ENCODE measurements at places on chromosomes 1 and 21.

DNA sequence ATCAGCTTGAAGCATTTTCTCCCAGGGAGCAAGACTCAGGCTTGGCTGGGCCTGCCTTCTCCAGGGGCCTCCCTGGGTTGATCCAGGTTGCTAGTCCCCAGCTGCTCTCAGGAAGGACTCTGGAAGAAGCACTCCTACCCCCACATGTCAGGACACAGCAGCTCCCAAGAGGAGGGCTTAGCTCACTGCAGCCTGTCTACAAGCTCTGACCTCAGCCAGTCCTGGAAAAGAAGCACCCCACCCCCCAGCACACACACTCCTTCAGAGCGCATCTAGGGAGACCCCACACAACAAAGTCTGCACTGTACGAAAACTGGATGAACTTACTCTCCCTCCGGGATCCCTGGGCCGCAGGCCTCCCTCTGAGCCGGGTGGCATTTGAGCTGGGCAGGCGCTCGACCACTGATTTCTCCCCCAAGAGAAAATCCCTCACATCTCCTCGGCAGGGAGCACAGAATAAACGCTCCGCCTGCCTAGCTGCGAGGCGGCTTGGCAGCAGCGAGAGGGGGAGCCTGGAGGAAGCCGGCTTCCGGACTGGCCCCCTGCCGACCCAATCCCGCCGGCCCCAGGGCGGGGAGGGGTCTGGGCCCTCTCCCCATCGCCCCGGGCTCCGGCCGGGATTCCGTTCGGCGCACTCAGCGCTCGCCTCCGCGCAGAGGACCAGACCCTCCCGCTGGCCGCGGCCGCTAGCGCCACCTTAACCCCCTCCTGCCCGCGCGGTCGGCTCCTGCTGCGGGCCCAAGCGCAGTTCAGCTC lies at the start of gene KCNA2:
KCNA2 (minus strand) TSS at position 458 of the 756 bp plus-strand sequence. CDS start 1,576 bp downstream, outside the sequence.
- DNase-seq = no peak

DNA sequence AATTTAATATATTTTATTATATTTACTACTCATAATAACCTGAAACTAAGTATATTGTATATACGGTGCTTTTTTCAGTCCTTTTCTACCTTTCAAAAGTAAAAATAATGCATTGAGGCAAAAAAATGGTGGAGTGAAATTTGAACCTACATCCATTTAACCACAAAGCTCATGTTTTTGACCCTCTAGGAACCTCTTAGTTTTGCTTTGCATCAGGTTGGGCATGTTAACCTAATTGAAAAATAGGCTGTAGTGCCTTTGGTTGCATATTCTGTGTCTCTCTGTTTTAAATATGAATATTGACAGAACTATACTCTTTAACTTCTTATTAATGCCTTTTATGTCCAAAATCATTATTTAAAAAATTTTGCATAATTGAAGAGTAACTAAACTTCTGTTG lies 3.8 kb downstream of the SGIP1 start:
- DNase-seq = no peak

DNA sequence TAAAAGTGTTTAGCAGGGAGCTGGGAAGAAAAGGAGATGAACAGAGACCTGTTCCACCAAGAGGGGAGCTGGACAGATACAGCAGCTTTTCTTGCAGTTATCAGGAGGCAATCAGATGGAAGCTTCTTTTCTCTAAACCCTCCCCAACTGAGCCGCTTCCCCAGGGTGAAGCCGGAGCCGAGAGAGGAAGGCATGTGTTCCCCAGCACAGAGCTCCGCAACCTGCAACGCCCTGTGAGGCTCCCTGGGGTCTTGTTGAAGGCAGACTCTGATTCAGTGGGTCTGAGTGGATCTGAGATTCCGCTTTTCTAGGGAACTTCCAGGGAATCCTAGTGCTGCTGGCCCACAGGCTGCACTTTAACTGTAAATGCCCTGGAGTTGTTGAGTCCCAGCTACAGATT lies 139.1 kb upstream of the COA6 start:
- DNase-seq = no peak

DNA sequence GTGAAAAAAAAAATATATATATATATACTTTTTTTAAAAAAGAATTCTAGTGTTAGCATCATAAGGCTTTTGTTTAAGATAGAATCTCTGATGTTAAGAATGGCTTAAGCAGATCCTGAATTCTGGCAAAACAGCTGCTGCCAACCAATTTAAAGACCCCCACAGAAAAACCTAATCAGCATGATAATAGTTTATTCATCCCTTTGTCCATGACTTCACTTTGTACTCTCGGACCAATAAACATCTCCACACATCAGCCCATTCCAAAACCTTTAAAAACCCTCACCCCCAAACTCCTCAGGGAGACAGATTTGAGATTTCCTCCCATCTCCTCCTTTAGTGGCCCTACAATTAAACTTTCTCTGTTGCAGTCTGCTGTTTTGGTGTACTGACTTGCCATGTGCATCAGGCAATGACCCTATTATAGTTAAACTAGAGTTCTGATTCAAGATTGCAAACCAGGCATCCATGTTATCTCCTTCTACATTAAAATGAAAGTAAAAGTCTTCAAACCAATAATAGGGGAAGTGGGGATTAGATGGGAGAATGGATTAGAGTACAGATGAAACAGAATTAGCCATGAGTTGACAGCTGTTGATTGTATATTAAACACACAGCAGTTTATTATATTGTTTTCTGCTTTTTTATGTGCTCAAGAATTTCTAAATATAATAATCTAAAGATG lies 9.8 kb upstream of the PHTF1 start:
- DNase-seq = no peak

DNA sequence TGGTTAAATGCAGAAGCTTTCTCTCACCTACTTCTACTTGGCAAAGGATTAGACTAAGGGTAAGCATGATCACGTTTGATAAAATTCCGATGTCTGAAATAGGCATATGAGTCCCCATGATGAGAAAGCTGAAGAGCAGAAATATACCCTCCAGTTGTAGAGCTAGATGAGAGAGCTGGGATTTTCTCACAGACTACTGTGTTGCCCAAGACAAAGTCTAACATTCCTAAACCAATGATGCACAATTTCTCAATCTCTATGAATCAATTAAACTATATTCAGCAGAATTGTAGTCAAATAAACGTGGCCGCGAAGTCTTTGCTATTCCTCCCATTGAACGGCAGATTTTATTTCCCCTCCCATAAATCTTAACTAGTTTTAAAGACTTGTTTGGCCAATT lies 699.2 kb downstream of the KCNT2 start:
- DNase-seq = no peak

- DNase-seq = no peak
Observed at GRCh38 chr1:157725221-157725577, 24.6 kb upstream of the FCRL3 start.

All from activated naive CD4-positive, alpha-beta T cell treated with anti-CD3 and anti-CD28 coated beads for 36 hours (primary cell).